ENCODE measurements at places on chromosomes 2 and 18.

DNA sequence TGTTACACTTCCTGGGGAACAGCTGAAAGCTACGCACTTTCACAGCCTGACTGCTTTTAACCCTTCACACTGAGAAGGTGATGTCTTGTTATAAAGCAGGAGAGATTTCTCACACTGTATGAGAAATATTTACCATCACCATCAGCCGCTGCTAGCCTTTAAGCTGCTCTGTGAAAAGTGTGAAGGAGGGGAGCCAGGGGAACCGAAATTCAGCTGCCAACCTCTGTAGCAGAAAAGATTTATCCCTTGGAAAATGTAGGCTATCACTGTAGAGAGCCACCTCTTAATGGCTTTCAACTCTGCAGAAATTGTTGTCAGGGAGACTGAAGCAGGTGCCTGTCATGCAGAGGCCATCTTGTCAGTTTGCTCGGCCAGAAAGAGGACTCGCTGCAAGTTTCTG lies 145.3 kb downstream of the SP3 start:
- ATAC-seq, result no peak

DNA sequence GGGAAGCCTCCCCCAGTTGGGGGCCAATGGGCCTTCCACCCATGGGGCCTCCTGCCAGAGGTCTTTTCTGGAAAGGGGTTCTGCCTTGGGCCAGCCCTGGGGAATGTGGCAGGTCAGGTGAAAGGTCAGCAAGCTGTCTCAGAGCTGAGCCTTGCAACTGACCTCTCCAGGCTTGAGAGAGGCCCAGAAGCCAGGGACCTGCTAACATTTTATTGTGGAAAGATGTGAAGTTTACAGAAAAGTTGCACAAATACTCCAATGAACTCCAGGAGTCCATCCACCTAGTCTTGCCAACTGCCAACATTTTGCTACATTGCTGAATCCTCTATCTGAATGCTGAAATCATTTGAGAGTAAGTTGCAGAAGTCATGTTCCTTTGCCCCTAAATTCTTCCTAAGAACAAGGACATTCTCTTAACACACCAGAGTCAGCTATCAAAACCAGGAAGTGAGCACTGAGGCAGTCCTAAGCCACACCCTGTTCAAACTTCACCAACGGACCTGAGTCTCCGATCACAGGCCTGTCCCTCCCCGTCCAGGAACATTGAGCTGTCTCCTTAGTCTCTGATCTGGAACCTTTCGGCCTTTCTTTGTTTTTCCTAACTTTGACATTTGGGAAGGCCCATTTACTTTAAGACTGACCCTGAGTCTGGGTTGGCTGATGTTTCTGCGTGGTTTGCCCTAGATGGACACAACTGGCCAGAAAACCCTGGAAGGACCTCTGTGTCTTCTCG lies 4.0 kb downstream of the SNORC start:
- no peak for ATAC-seq

DNA sequence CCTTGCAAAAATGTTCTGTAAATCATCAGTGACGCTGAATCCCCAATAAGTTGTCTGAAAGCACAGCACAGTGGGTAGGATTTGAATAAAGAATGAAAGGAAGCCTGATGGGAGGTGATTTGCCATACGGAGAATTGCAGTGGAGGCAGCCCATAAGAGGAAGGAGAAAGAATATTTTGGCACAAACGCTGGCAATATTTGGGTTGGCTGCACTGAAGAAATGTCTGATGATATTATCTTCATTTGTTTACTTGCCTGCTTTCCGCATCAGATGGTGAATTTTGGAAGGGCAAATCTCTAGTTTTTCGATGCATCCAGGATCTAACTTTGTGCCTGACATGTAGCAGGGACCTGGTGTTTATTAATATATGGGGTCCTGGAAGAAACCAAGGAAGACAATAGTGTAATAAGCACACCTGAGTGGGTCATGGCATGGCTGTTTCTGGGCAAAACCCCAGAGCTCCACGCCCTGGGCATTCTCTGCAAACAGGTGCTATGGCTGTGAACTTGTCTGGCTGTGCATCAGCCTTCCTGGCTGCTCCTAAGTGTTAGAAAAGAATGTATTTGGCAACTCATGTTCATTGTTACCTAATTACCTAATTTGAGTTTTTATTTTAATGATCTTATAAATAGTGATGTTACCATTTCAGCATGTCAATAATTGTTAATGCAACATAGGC lies 5.9 kb downstream of the GALR1 start:
- no peak for ATAC-seq

GRCh38 chr18:56711708-56712445 lies 60.7 kb downstream of the WDR7 start:
- no peak for ATAC-seq

DNA sequence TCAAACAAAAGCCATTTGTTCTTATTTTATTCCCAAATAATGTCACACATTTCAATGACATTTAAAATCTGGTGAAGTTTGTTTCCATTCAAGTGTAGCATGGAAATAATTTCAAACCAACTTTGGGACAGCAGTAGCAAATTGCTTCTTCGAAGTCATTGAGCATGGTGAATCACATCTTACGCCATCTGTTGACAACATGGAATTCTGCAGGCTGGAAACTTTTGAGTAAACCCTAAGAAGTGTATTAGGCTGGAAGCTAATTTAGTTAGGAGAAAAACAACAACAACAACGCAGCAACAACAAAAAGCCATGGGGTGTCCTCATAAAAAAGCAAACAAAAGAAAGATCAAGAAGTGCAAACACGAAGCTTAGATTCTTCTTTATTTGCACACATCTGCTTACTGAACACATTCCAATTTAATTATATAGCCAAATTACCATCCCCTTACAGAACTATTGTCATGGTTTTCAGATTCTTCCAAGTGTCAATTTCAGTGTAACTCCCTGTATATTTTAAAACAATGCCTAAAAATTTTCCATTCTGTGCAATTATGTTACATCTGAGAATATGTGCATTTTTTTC lies 659.0 kb upstream of the CDH7 start:
- ATAC-seq, result no peak

DNA sequence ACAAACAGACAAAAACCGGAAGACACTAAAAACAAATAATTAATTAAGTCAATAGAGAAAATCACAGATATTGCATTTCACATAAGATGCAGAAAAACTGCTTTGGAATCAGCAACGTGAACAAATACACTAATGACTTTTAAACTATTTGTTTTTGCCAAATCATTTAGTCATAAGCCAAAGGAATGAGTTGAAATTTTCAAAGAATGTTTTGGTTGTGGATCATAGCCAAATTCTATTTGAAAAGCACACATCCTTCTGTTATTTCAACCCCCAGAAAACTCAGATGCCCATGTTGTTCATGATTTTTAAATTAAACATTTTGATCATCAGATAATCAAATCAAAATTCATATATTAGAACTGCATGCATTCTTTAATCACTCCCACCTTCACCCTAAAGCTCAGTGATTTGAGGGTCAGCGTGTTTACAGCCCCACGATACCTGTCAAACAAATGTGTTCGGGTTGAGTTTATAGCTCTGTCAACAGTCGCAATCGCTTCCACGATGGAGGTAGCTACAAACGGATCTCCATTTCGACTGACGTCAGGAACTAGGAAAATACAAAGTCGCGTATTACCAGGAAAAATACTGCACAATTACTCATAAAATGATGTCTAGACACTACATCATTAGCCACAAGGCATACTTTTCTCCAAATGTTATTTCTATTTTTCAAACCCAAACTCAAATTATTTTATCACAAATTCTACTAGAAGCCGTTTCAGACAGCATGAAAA lies 90.2 kb downstream of the PXDN start:
- no peak for ATAC-seq

- no peak for ATAC-seq
Observed at GRCh38 chr2:229660391-229660790, 54.0 kb downstream of the DNER start.

- no peak for ATAC-seq
Observed at GRCh38 chr2:63662028-63662804, 73.5 kb downstream of the MDH1 start.

GRCh38 chr2:175837046-175837445 lies 165.0 kb downstream of the LNPK start:
- no peak for ATAC-seq

DNA sequence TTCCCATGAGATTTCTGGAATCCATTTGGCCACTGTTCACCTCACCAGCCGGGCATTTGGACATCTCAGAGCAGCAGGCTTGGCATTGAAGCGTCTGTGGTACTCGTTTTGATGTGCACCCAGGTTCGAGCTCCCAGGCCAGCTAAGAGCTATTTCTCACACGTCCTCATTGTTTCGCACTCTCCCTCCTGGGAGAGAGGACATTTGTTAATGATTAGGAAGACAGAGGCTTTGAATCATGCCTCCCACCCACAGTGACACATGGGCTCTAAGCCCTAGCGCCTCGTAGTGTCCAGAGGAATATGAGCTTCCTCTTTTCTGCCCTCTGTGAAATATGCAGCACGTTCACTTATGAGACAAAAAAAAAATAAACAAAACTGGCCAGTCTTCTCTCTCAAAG lies 361.8 kb downstream of the RND3 start:
- ATAC-seq, result no peak

Data from activated CD4-positive, CD25-positive, alpha-beta regulatory T cell treated with anti-CD3 and anti-CD28 coated beads, Interleukin-2, amount 50 U/mL, for 24 hours (primary cell).